Daoy (cell line): ENCODE measurements at places on chromosomes 1 and 21.

GRCh38 chr1:34987018-34987417 is 1.9 kb upstream of the TMEM35B start:
- no peak for DNase-seq

DNA sequence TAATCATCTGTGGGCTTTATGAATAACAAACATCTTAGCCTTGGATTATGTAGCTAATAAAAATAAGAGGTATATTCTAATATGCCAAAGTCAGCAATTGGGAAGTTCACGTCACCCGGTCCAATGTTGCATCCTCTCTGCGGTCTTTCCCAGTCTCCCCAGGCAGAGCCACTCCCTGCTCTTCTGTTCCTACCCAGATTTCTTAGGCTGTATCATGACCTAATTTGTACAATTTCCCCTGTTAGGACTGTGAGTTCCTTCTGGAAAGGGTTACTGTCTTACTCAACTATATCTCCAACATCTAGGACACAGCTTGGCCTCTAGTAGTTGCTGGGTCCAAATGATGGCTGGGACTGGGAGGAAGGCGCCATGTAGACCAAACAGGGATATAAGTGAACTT is 29.8 kb upstream of the C1orf198 start:
- no peak for DNase-seq

DNA sequence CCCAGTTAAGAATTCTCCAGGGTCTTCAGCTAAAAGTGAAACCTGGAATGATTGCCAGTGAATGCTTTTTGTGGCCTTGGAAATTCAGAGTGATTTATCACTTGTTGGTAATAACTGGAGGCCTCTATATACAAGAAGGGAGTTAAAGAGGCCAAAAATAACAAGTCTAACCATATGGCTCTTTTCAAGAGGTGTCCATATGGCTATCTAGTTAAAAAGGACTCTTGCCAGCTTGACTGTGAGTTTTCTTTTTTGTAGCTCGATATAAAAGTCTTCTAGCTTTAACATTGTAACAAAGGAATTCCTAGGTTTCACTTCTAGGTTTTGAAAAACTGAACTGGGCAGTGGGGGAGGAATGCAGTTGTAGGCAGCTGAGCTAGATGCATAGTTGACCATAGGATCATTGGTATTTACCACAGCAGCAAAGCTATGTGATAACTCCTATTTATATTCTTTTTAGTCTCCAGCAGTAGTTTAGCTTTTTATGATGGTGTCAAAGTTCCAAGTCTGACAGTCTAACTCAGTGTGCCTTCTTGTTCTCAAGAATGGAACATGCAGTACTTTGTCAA is 44.4 kb downstream of the CACHD1 start:
- DNase-seq = peak; percentile 46

DNA sequence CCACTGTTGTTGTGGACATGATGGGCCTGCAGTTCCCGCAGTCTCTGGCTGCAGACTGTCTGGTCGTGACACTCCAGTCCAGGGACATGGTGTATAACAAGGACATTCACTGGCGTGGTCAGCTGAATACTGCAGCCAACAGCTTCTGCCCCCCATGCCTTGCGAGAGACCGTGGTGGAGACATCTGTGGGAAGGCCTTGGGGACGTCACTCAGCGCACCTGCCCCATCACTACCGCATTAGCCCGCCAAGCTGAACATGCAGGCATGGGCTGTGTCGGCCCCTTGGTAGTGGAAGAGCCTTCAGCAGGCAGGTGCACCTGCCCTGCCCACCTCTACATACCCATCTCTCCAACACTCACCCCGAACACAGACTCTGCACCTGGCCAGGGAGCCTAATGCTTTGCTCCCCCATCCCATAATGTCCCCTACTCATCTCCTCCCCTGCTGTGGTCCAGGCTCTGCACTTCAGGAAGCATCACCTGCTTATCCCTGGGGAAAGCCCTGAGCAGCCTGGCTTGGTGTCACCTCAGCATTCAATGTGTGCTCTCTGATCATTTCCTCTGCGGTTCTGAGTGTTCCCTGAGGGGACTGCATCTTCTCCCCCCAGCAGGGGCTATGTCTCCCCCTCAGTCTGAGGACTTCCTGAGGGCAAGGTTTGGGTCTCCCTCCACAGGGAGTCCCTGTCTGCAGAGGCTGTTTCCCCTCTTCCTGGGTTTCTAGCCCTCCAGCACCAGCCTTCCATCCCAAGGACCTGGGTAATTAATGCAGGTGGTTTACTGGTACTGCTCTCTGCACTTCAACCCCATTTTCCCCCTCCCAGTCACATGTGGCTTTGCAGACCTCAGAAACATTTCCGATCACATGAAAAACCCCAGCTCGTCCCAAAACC is 3.2 kb downstream of the PGLYRP4 start:
- DNase-seq = no peak

DNA sequence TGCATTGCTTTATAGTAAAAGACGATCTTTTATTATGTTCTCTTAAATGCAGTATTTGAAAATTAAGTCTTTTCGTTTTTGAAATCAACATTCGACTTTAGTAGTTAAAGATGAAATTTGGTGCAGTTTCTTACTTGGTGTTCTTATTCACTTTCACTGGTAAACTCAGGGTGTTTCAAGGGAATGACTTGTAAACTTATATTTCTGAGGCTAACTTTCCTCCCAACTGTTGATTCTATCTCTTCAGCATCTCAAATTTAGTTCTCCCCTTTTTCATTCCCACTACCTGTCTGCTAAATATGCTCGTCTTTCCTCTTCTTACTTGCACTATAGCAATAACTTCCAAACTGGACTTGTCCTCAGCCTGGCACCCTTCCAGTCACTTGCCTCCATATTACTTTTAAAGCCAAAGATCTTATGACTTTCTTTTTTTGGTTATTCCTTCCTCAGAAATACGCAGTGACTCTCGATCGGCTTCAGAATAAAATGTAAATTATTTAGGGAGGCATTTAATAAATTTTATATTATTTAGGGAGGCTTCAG is 988 bp downstream of the SLC35A3 start:
- no peak for DNase-seq

- peak; percentile 21 for DNase-seq
These were observed 4.0 kb downstream of the SHISAL2A start for GRCh38 chr1:52636721-52637695.

- DNase-seq = no peak
These were observed 138.4 kb downstream of the HIVEP3 start for GRCh38 chr1:41780322-41780721.

- DNase-seq = no peak
These were observed 63.7 kb upstream of the B3GALNT2 start for GRCh38 chr1:235567812-235568503.

DNA sequence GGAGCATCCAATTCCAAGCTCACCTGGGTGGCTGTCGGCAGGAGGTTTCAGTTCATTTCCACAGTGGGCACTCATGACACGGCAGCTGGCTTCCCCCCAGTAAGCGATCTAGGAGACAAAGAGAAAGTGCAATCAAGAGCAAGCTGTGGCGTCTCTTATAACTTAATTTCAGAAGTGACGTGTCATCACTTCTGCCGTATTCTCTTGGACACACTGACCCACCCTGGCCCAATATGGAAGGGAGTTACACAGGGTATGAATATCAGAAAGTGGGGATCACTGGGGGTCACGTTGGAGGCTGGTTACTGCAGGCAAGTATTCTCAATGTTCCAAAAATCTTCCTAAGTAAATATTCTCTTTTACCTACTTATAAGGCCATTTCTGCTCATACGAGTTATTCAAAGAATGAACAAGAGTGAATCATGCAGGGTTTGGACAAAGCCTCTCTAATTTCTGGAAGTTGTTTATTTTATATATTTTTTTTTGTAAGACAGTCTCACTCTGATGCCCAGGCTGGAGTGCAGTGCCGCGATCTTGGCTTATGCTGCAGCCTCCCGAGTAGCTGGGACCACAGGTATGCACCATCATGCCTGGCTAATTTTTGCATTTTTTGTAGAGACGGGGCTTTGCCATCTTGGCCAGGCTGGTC is 46.5 kb upstream of the GREM2 start:
- peak; percentile 16 for DNase-seq

DNA sequence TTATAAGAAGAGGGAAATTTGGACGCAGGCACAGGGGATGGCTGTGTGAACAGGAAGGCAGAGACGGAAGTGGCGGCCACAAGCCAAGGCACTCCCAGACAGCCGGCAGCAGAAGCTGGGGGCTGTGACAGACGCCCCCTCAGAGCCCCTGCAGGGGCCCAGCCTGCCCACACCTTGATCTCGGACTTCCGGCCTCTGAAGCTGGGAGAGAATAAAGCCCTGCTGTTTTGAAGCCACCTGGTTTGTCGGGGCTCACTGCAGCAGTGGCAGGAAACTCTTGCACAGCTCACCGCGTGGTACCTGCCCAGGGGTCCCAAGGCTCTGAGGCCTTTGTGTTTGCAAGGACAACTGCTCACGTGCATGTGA is 13.7 kb downstream of the MEGF6 start:
- DNase-seq = no peak

DNA sequence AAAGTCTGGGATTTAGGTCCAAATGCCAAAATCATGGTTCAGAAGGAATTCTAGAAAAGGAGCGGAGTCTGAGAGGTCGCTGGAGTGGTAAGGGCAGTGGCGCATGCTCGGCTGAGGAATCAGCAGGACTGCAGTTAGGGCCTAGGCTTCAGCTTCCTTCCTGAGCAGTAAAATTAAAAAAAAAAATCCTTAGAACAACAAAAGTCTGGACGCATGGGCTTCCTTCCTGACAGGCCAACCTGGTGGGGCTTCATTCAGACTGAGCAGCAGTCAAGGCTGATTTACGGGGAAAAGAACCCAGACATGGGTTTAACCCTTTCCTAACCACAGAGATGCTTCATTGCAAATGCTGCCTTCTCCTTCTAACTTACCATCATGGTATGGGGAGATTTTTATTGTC is 17.1 kb downstream of the RNF220 start:
- no peak for DNase-seq

GRCh38 chr1:91769742-91770141 is 116.2 kb downstream of the TGFBR3 start:
- no peak for DNase-seq

GRCh38 chr21:34938089-34938764 is 110.9 kb downstream of the RUNX1 start:
- peak; percentile 49 for DNase-seq

DNA sequence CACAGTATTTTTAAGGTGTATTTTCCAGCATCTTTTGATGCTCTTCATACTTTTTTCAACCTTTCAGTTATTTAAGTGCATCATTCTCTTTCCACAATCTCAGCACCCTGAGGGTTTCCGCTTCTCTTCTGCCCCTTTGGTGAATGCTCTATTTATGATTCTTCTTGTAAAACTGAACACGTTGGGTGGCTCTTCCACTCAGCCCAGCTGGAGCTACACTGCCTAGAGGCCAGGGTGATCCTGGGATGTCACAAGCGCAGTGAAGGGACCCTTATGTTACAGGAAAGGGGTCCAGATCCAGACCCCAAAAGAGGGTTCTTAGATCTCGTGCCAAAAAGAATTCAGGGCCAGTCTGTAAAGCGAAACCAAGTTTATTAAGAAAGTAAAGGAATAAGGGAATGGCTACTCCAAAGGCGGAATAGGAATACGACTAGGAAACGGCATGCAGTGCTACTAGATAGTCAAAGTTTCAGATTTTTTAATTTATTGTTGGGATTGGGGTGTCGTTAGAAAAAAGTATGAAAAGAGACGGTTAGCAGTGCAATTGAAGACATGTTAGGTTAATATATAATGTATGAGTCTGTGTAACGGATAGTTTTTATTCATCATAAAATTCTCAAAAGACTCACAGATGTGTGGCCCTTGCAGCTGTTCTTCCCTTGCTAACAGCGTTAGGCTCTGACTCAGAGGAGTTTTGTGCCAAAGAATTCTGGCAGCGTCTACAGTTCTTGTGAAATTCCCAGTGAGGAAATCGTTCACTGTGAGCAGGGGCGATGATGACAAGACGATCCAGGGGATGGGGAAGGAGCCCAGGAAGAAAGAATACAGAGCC is 14.4 kb upstream of the ERVH48-1 start:
- DNase-seq = peak; percentile 90

GRCh38 chr1:60169206-60169605 is 95.6 kb upstream of the C1orf87 start:
- DNase-seq = peak; percentile 10

GRCh38 chr1:235919833-235920441 is 53.2 kb upstream of the LYST start:
- peak; percentile 90 for DNase-seq

DNA sequence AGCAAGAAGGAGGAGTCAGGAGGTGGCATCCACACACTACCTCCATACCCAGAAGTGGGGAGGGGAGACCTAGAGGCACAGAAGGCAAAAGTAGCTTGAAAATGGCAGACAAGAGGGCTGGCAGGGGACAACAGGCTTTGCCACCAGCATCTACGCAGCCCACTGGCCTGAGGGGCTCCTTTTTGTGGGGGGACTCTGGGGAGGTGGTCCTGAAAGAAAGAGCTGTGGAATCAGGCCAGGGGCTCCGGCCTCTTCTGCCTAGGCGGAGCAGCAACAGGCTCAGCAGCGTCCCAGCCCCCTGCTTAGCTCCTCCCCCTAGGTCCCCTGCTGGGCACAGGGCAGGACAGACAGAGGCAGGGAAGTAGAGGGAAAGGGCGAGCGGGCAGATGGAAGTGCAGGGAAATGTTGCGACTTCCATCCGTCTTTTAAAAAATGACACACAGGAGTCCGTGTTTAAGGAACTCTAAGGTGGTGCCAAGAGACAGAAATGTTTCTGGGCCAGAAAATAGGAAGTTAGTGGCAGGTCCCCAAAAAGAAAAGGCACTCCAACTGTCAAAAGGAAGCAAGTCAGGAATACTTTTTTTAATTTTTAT is 10.0 kb upstream of the LEFTY2 start:
- DNase-seq = no peak

GRCh38 chr1:212918824-212919223 is 31.5 kb upstream of the VASH2 start:
- DNase-seq = no peak

GRCh38 chr1:30877205-30877912 is 31.2 kb downstream of the SDC3 start:
- peak; percentile 59 for DNase-seq

GRCh38 chr1:44616284-44616990 is 57.8 kb downstream of the TMEM53 start:
- DNase-seq = no peak

GRCh38 chr1:67987046-67987799 is 63.2 kb downstream of the DIRAS3 start:
- DNase-seq = peak; percentile 61

DNA sequence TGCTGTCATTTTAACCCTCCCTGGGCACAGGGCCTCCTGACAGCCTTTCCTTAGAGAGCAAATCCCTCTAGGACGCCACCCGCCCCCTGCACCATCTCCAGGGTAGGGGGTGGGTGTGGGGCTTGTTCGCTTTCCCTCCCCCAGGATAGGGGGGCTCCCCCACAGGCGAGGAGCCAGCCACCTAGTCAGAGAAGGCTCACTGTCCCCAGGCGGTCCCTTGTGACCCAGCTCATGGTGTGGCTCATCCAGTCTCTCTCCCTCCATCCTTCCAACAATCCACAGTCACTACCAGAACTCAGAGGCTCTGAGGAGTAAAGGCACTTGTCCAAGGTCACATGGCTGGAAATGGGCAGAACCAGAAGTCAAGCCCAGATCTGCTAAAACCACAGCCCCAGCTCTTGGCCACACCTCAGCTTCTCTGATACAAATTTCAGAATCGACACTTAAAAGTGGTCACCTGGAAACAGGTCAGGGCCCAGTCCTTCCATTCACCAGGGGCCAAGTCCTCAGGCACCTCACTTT is 89.8 kb downstream of the MRPL37 start:
- no peak for DNase-seq

- peak; percentile 52 for DNase-seq
These were observed 6.9 kb downstream of the PINK1 start for GRCh38 chr1:20640183-20640597.

GRCh38 chr1:204361781-204362180 is 2.1 kb upstream of the PLEKHA6 start:
- DNase-seq = no peak
